ENCODE measurements at places on chromosomes 6 and 20.
A peak's percentile ranks its signal among the peaks of the same experiment; 100 is the strongest.

- no peak for DNase-seq
These were observed 25.1 kb downstream of the MYBL2 start for GRCh38 chr20:43691928-43692524.

- DNase-seq, result no peak
These were observed 31.9 kb upstream of the TAB2 start for GRCh38 chr6:149285626-149286025.

DNA sequence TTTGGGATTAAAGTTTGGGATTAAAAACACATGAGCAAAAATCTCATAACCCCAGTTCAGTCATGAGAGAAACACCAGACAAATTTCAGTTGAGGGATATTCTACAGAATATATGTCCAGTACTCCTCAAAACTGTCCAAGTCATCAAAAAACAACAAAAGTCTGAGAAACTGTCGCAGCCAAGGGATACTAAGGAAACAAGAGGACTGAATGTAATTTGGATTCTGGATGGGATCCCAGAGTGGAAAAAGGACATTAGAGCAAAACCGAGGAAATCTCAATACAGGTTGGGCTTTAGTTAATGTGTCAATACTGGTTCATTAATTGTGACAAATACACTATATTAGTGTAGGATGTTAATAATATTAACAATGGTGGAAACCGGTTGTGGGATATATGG, 219.3 kb downstream of the BCKDHB start:
- no peak for DNase-seq

- DNase-seq, result no peak
These were observed 62.8 kb downstream of the SNX9 start for GRCh38 chr6:157885876-157886275.

DNA sequence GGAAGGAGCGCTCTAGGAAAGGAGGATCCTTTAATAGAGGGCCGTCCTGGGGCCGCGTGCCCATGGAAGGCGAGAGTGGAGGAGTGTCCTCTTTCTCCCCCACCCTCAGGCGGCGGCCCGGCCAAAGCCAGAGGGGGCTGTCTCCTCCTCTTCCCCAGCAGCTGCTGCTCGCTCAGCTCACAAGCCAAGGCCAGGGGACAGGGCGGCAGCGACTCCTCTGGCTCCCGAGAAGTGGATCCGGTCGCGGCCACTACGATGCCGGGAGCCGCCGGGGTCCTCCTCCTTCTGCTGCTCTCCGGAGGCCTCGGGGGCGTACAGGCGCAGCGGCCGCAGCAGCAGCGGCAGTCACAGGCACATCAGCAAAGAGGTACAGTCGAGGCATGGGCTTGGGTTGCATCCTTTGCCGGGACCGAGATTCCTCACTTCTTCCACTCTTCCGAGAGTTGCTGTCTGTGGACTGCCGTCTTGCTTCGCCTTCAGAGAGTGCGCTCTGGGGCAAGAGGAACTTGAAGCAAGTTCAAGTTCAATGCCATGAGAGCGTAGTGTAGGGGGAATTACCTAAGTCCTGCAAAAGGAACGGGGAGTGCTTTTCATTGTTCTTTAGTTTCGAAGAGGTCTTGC, at the start of gene LAMA2:
Gene LAMA2 (plus strand): TSS at position 148 of the 621 bp plus-strand sequence. CDS start 108 bp downstream, at position 256.
- no peak for DNase-seq

DNA sequence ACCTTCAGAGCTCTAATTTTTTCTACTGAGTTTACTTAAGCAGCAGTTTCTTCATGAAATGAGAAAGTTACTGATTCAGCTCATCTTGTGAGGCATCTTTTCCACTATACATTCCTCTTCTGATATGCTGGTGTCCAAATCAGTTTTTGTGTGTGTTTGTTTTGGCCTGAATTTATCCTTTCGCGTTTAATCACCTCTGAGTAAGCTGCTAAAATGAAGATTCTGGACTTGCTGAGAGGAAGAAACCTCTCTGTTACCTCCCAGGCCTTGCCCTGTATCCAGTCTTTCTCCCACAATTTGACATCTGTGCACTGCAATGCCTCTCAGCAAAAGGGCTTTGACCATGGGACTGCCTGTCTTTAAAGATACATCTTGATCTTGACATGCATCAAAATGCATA, 536.2 kb upstream of the NRSN1 start:
- DNase-seq, result no peak

DNA sequence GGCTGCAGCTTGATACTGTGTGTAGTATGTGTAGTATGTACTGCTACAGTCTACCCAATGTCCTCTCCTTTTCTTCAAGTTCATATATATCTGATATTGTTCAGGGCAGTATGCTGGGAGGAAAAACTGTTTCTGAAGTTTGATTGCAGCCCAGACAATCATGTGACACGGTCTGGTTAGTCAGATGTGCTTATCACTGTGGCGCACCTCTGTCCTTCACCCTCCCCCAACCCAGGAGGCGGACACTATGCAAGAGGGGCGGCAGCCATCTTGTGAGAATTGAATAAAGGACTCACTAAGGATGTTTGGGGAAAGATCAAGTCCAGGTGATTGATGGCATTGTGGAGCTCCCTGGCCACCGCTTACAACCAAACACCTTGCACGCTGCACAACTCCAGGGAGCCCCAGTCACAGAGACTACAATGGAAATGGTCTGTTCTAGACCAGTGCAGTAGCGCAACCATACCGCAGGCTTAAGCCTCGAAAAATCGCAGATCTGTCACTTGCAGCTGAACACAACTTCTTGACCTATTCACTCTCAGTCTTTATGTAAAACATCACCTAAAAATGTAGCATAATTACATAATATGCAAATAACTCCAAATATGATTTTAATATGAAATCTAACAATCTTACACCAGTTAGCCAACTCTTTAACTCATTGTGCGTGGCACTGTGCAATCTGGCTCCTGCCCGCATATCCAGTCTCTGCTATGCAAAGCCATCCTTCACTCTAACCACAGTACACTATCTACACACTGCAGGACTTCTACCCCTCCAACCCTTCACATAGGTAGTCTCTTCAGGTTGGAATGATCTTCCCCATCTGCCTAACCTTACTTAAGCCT, 79.3 kb downstream of the VGLL2 start:
- DNase-seq, result no peak

- no peak for DNase-seq
These were observed 22.6 kb upstream of the PREX1 start for GRCh38 chr20:48850257-48850976.

DNA sequence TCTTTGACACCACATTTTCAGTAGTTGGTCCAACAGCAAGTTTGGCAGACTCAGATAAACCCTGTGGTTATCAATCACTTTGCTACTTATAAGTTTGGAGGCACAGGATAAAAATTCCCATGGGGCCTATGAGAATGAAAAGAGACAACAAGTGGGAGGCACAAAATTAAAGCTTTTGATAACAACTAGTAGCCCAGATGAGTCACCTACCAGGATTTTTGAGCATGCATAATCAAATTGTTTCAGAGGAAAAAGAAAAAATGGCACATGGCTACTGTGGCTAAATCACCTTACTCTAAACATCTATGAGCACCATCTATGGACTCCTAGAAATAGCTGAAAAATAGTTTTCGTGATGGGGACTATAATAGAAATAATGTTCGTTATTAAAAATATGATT, 40.8 kb upstream of the BMP5 start:
- DNase-seq, result no peak

- no peak for DNase-seq
These were observed 146.2 kb upstream of the ECI2 start for GRCh38 chr6:4281341-4282293.

GRCh38 chr20:37786043-37786442, 92.2 kb downstream of the CTNNBL1 start:
- DNase-seq, result no peak

DNA sequence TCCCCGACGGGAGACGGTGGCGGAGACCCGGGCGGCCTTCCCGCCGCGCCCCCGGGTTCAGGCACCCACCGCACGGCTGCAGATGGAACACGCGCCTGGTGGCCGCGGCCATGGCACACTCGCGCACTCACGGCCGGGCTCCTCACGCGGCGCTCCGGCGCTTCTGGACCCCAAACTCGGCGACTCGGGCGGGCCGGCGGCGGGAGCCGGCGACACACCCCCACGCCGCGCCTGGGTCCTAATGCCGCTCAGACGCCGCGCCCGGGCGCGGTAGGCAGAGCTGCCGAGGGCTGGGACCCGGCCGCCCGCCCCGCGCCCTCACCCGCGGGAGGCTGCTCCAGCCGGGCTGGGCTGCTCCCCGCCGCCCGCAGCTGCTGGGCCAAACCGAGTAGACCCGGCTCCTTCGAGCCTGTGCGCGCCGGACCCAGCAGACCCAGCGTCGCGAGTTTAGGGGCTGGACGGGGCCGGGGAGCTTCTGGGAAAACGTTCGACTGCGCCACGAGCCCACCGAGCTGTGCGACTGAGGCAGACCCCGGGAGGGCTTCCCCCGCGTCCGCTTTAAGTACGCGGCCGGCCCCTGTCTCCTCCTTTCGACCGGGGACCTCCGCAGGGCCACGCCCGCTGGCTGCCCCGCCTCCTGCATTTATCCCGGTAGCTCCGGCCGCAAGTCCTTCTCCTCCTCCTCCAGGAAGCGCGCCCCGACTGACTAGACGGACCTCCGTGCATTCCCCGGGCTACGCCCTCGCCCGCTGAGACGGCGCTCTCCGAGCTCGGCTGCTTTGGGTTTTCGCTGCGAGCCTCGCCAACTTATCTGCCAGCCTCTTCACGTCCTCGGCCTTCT, at the start of gene SLC4A11:
Gene SLC4A11 (minus strand): TSS at position 165 of the 841 bp plus-strand sequence. CDS start 53 bp downstream, at position 112.
- DNase-seq, result no peak

- no peak for DNase-seq
These were observed 31.4 kb downstream of the HAO1 start for GRCh38 chr20:7908905-7909304.

- DNase-seq, result no peak
These were observed 195.5 kb downstream of the JARID2 start for GRCh38 chr6:15441215-15441868.

DNA sequence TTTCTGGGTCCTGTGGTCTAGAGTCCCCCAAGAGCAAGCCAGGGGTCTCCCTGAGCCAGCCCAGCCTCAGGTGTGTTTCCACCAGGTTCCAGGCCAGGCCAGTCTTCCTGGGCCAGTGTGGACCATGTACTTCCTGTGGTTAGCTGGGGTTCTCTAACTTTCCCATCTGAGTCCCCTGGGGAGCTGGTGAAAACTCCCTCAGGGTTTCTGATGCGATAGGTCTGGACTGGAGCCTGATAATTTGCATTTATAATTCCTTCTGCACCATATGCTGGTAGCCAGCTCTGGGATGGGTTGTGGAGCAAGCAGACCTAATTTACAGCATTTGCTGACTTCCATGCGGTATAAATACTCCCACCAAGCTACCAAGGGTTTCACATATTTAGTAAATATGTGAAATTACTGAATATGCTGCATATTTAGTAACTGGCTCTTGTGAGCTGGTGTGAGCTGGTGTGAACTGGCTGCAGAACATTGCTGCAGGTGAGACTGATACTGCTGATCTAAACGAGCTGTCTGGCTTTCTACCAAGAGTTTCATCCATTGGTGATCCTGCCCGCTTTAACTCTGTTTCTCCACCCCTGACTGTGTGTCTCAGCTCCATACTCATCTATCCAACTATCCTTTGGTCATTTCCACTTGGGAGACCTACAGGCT, 62.6 kb downstream of the RIN2 start:
- DNase-seq, result no peak

- no peak for DNase-seq
These were observed 32.1 kb downstream of the TRAM2 start for GRCh38 chr6:52544602-52545405.

DNA sequence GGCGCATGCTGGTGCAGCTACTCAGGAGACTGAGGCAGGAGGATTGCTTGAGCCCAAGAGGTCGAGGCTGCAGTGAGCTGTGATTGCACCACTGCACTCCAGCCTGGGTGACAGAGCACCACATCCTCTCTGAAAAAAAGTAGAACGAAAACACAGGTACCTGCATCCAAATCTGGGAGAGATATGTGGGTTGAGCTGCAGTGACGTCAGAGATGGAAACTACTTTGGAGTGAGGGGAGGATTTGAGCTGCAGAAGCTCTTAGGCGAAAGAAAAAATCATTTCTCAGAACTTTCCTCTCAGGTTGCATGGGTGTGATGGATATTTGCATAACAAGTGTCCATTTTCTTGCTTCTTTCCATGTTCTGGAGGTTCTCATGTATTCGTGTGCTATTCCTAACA, 4.0 kb upstream of the TULP1 start:
- DNase-seq, result no peak

DNA sequence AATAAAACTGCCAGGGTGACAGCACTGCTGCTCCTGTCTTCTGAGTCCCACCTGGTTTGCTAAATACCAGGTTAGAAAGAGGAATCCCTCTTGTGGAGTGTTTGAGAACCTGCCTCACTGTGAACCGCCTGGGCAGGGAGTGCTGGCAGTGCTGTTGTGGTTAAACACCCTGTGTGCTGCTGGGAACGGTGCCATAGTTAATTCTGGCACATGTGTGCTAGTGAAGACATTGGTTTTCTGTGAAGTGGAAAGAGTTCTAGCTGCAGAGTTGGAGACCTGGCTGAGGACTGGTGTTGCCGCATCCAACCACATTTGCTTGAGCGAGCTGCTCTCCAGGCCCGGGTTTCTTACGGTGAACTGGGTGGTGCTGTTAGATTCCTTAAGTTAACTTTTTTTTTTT, 72.7 kb downstream of the IGF2R start:
- no peak for DNase-seq

- DNase-seq, result no peak
These were observed 29.1 kb downstream of the QRSL1 start for GRCh38 chr6:106658469-106658868.

GRCh38 chr20:47872341-47872740, 87.1 kb upstream of the SULF2 start:
- no peak for DNase-seq

DNA sequence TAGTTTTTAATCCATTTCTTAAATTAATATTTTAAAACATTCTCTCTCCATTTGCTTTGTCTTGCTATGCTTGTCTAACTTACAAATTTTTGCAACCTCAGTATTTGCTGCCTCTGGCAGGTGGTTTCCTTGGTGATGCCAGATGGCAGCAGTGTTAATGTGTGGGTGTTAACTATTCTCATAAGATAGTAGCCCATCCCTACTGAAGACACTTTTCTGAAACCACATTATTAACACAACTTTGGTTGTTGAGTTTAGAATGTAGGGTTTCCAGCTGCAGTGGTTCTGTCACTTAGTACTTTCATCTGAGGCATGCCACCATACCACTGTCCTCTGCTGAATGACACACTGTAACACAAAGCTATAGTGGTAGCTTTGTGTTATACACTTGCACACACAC, 75.1 kb downstream of the MYO6 start:
- DNase-seq, result no peak

GRCh38 chr6:9139746-9140145, 704.4 kb upstream of the SLC35B3 start:
- no peak for DNase-seq

DNA sequence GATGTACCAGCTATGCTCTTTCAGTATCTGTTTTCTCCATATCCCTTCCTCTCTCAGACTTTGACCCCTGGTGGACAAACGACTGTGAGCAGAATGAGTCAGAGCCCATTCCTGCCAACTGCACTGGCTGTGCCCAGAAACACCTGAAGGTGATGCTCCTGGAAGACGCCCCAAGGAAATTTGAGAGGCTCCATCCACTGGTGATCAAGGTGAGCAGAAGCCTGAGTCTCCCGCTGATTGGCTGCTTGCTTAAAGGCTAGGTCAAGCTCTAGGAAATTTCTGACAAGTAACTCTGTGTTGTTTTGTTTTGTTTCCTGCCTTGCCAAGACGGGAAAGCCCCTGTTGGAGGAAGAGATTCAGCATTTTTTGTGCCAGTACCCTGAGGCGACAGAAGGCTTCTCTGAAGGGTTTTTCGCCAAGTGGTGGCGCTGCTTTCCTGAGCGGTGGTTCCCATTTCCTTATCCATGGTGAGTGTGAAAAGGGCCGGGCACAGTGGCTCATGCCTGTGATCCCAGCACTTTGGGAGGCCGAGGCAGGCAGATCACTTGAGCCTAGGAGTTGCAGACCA, 28.6 kb downstream of the C6orf89 start:
- DNase-seq, result peak; percentile 6

- DNase-seq, result no peak
These were observed 157.5 kb upstream of the AHI1 start for GRCh38 chr6:135655055-135655454.

All from stimulated activated CD4-positive, alpha-beta T cell treated with anti-CD3 and anti-CD28 coated beads, Interleukin-1b, Interleukin-23, amount 100 ng/mL, for 1 hour (primary cell).